Kidney capillary endothelial cell (primary cell): ENCODE measurements at places on chromosomes 1 and 21.
A peak's percentile ranks its signal among the peaks of the same experiment; 100 is the strongest.

DNA sequence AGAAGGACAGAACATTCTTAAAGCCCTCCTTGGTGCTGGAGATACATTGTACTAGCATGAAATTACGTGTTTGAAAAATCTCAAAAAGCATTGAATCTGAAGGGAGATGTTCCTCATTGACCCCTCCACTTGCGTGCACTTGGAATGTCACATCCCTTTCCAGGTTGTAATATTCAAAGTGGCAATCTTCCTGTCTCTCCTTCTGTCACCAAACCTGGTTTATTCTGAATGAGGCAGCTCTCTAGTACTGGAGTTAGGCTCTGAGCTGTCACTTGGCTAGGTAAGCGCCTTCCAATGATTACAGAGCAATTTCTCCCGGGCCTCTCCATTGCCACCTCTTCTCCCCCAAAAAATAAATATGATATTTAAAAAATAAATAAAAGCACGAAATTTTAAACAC lies 855 bp downstream of the DSCAM start:
- no peak for DNase-seq

DNA sequence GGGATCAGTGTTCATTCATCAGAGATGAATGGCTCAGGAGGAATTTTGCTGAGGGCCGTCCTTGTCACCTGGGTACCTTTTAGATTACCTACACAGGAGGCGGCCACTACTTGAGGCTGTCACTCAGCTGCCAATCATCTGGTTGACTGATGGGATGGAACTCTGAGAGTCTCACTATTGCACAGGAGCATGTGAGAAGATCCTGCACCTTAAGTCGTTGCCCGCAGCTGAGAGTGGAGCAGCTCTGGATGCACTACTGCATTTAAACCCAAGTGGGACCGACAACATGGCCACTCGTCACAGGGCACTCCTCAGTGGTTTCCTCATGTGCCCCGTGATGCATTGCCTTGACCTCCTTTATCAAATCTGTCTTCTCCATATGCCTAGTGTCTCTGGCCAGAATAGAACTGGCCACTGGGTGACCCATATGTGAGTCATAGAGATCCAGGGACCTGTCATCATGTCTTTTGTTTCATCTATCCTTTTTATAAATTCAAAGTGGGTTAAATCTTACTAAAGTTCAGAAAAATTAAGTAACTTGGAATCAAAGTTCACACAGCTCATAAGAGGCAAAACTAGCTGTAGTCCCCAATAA lies 165.5 kb downstream of the ZSCAN20 start:
- DNase-seq, result no peak

DNA sequence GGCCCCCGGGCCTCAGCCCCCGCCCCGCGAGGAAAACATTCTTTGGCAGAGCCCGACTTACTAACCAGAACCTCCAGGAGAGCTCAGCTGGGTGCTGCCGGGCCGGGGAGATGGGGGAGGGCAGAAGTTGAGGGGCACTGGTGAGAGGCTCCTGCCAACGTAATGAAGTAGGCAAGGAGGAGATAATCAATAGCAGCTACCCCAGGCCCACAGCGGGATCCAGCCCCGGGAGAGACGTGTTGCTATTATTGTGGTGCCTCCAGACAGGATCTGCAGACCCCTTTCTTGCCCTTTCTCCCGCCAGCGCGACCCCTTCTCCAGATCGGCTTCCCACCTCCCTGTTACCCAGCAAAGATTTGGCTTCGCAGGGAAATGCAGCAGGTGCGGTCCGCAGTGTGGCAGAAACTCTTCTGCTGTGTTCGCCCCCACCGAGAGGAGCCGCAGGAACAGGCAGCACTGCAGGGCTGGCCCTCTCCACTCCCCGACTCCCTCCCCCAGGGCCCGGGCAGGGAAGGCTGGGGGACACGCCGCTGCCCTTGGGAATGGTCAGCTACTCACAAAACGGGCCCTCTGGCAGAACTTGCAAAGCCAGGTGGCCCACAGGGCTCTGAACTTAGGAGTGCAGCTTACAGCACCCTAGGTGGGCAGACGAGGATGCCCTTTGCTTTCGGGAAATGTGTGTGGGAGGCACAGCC lies 1.5 kb upstream of the KCNA2 start:
- DNase-seq, result no peak

- no peak for DNase-seq
Observed at GRCh38 chr1:113787663-113788062, 24.6 kb downstream of the RSBN1 start.

DNA sequence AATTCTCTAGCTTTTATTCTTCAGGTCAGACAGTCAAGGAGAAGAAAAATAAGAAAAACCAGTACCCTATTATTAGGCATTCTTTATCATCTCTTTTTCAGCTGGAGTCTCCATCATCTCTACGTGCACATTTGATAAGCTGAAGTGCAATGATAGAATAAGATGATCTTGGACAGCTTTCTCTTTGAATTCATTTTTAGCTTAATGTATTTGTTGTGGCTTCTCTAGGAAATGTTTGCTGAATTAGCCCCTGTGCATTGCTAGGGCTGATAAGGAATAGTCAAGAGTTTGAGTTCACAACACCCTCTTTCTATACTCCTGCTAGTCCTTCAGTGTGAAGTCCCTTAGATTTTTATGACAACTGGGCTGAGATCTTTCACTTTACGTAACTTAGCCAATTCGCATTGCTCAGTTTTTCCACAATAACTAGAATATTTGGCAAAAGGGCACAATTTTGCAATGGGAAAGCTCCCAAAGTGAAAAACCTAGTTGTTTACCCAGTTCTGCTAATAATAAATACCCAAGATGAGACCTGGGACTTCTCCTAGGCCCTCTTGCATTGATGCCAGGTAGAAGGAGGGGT lies 7.0 kb upstream of the KCNJ15 start:
- DNase-seq, result no peak

GRCh38 chr1:171742577-171742922 lies 685 bp upstream of the VAMP4 start:
- no peak for DNase-seq

- peak; percentile 100 for DNase-seq
Observed at GRCh38 chr1:54764133-54764921, at the start of gene PARS2. TSS of gene PARS2 (minus strand) at chr1:54764523. CDS start at chr1:54759161, 5,362 bp downstream.

DNA sequence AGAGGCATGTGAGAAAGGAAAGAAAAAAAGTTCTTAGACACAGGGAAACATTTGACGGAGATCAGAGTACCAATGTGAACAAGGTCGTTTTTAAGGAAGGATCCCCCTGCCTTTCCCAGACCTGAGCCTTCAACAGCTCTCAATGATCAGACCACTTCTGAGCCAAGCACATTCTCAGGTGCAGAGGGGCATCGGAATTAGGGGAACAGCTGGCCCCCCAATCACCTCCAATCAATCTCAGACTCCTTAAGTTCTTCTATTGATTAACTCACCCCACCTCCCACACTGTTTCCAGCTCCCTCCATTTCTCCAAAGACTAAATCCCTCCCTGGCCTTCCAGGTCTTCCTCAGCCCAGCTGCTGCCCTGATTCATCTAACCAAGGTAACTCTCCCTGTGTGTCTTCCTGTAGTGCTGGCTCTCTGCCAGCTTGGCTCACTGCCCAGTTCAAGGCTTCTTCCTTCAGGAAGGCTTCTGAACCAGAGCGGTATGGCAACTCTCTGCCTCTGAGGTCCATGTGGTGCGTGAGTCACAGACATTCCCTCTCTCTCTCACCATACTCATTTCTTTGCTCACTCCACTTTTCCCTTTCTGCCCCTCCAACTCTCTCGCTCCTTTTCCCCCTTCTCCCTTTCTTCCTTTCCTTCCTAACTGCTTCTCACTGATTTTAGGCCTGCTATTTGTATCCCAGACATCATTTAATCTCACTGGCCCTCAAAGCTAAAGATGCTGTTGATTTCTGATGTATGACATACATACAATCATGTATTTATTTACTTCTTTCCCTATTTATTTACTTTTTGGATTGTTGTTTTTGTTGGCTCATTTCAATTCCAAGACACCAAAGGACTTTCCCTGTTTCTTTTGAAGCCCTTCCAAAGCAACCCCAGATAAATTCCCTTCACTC lies 18.1 kb downstream of the CFAP45 start:
- DNase-seq, result peak; percentile 95

DNA sequence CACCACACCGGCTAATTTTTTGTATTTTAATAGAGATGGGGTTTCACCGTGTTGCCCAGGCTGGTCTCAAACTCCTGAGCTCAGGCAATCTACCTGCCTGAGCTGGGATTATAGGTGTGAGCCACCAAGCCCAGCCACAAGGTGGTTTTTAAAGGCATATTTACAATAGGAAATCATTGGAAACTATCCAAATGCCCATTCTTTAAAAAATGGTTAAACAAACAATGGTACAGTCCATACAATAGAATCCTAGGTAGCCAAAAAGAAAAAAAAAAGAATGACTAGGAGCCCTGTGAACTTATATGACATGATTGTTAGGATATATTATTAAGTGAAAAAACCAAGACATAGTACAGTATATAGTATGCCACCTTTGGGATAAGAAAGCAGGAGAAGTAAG lies 5.3 kb downstream of the ATP2B4 start:
- no peak for DNase-seq

DNA sequence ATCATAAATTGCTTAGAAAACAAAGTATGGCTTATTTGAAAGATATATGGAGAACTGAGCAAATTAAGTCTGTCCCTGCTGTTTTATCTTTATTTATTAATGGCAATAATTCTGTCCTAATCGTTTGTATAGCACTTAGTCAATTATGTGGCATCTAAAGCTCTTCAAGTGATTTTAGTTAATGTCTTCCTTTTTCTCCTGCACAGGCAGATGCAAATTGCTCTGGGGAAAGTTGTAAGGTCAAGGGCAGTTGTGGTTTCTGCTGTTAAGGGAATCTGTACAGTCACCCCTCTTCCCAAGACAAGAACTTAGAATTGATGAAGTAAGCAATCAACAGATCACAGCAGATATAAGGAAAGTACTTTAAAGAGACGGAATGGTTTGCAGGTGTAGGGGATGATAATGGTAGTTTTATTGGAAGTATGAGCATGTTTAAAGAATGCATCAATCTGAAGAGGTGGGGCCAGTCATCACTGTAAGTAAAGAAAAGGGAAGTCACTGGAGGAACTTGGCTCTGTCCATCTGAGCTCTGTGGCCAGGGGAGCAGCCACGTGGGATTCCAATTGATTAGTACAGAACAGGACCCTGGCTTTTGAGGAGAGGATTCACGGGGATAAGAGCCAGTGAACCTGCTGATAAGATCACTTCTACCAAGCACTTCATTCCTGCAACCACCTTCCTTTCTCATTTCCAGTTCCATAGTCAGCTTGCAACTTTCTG lies 116.0 kb upstream of the KCNJ6 start:
- no peak for DNase-seq

- DNase-seq, result no peak
Observed at GRCh38 chr1:160731990-160732389, 7.1 kb upstream of the SLAMF7 start.

GRCh38 chr1:89198081-89198480 lies 661 bp downstream of the GBP4 start:
- no peak for DNase-seq

DNA sequence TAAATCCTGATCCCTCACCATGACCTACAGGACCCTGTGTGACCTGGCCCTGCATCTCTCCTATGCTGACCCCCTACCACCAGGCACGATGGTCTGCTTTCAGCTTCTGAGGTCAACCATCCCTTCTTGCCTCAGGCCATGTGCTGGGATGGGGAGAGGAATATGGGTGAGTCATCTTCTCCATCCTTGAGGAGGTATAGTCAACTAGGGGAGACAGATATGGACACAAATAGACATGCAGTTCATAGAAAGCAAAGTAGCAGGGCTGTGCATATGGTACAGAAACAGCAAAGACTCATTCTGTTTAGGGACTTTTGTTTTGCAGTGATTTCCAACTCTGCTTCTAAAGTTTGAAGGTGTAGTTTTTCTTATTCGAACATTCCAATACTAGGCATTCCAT lies 250.8 kb upstream of the FGGY start:
- no peak for DNase-seq

DNA sequence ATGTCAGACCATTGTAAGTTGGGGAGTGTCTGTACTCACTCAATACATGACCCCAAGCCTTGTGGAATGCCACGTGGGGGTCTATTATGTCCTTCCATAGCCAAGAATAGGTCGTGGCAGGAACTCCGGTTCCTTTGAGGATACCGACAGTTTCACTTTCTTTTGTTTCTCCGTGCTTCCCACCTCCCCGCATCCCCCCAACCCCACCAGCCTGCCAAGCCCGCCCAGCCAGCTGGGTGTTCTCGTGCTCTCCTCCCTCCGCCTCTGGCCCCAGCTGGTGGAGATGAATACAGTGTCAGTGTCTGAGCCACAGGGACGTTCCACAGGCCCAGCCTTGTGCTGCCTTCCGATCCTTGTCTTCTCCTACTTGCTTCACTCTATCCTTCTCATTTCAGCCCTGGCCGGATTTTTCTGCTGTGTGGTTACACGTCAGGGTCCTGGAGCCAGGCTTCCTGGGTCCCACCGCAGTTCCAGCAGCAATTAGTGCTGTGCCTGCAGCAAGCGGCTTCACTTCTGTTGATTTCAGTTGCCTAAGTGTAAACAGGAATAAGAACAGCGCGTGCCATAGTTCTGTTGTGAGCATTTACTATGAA lies 4.1 kb upstream of the AGTRAP start:
- DNase-seq, result peak; percentile 42

DNA sequence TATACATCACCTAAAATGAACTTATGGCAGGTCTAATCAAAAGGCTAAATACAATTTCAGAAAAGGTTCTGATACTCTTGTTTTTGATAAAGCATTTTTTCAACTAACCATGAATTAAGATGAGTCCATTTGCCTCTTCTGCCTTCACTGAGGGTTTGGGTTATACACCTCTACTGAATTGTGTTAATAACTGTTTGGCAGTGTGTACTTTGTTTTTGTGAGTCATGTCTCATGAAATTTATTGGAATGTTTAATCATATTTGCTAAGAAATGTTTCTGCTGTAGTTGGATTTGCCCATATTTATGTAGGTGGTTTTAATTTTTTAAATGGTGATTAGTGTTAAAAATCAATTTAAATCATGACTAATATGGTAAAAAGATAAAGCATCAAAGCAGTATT lies 190.5 kb downstream of the HS2ST1 start:
- no peak for DNase-seq

- DNase-seq, result peak; percentile 46
Observed at GRCh38 chr1:6646499-6647148, 22.0 kb downstream of the THAP3 start.

DNA sequence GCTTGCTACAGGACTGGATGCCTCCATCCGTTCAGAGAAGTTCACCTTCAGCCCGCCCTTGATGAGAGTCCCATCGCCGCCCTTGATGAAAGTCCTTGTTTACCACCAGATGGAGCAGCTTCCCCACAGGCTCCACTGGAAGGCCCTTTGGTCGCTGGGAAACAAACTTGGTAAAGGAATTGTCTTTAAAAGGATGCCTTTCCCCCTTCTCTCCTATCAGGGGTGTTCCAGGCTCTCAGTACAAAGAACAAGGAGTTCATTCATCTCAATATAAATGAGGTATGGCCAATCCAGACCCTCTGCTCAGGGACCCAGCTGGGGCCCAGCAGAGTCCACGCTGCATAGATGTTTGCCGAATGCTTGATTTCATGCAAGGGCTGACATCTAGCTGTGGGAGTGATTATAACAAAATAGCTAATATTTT lies 50.8 kb downstream of the CAPN9 start:
- DNase-seq, result peak; percentile 47
